ENCODE measurements at places on chromosomes 12 and 14.

DNA sequence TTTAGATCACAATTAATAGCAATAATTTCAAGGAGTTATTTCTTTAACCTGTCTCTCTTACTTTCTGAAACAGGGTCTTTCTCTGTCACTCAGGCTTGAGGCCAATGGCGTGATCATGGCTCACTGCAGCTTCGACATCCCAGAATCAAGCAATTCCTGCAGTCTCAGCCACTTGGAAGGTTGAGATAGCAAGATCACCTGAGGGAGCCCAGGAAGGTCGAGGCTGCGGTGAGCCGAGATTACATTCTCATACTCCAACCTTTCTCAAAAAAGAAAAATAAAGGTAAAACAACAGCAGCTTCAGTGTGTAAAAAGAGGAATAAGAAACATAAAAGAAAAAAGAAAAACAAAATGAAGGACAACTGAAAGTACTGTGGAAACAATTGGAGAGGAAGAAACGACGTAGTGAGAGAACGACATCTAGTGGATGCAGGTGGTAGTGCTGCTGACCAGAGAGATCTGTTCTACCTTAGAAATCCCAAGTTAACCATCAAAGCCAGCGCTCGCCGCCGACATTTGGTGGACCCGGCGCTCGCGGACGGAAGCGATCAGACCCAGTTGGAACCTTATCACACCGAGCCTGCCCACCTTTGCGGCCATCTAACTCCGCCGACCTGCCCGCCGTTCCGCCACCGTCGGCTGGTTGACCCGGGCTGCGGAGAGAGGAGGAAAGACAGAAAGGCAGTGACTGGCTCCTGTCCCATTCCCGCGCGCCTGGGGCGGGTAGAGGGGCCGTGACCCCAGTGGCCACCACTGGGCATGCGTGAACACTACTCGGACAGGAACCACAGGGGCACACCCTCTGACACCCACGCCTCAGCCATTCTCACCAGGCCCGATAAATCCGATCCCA, 196.1 kb downstream of the ALG10 start:
- peak; percentile 20 for DNase-seq

DNA sequence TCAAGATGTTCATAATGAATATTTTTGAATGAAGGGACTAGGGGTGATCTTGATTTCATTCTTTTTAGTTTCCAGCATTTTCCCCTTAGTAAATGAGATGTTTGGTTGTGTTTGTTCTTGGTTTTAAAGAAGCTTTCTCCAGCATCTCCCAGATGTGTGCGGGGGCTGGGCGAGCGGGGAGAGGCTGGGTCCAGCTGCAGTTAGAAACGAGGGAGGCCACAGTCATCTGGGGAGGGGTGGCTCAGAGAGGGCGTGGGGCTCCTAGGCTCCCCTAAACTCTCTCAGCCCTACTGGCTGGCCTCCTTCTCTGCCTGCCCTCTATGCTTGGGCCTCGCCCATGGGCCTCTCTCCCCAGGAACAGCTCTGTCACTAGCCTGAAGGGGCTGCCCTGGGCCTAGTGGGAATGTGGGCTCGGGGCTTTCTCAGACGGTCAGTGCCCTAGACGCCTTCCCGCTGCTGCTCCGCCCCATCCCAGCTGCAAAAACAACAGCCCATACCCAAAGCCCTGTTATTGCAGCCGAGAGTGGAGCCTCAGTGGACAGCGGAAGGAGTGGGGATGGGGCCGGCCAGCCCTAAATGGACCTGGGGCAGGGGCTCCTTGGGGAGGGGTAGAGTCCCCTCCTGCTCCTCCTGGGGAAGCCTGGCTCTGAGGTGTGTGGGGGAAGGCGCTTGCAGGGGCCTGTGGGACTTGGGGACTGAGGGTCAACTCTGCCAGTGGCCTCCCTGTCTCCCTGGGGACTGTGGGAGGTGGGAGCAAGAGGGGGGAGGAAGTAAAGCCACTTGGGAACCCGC, 18.3 kb upstream of the EIF2B2 start:
- no peak for DNase-seq

DNA sequence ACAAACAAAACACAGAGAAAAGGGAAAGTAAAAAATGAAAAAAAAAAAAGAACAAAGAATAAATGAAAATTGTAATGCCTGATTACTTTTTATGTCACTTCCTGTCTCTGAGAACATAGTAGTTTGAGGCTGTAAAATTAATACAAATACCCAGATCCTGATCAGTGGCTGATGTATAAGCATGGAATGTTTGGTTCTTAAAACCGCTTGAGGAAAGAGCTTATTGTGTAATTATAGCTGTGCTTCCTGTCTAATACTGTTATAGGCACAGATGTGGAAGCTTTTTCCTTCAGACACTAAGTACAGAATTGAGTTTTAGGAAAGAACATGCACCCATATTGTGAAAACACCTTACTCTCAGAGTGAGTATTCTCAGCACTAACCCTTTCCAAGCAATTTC, 86.9 kb downstream of the AVPR1A start:
- DNase-seq = no peak

DNA sequence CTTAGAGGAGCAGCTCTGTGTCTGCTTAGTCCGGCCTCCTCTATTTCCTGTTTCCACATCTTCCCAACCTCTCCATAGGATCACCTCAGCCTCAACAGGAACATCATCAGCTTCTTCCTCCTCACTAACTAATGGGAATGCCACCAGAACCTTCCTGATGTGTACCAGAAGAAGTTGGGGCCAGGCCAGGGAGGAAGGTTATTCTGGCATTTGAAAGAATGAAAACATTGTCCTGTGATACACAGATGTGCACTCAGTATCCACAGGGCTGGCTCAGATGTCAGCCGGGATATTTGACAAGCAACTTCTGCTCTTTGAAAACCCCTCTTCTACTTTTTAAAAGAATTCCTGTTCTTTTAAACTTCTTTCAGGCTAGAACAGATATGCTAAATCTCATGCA, 63.6 kb downstream of the TMEM30B start:
- DNase-seq = no peak

GRCh38 chr12:111093428-111094142, 173.2 kb upstream of the MYL2 start:
- DNase-seq = no peak

DNA sequence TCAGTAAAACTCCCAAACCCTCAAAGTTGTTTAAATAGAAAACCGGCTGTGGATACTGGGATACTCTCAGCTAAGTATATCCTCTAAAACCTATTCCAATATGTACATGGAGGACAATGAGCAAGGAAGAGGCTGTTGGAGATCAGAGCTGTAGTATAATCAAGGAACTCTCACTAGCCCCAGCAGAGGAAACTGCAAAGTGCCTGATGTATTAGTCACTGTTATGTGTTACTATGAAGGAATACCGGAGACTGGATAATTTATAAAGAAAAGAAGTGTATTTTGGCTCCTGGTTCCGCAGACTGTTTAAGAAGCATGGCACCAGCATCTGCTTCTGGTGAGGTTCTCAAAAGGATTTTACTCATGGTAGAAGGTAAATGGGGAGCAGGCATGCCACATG, 65.6 kb upstream of the RPL10L start:
- DNase-seq = no peak

- DNase-seq = no peak
Measured at GRCh38 chr14:91870890-91871289, 3.6 kb upstream of the TC2N start.

- no peak for DNase-seq
Measured at GRCh38 chr12:30626847-30627246, 68.8 kb downstream of the IPO8 start.

DNA sequence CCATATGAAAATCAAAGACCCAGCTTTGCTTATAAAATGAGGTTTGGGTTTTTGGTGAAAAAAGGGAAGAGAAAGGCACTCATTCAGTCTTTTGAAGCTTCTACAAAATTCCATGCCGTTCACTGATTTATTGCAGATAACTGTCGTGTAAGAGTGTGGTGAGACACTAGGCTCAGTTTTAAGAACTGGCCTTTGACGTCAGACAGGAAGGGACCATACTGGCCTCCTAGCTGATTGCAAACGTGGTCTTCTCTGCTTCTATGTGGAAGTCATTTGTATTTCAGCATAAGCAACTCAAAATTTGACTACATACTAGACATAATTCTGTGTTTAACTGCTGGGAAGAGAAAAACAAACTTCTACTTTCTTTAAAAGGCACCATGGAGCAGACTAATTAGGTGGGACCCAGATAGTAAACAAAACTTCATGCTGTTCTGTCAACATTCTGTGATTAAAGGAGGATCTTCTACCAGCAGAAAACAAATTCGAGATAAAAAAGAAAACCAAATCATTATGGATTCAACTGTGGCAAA, 168.7 kb downstream of the TTC7B start:
- DNase-seq = no peak

GRCh38 chr12:95653771-95654546, 102.7 kb upstream of the USP44 start:
- no peak for DNase-seq

- no peak for DNase-seq
Measured at GRCh38 chr12:113090740-113091139, 34.2 kb downstream of the DTX1 start.

GRCh38 chr12:2058837-2059236, 6.0 kb downstream of the CACNA1C start:
- no peak for DNase-seq

GRCh38 chr14:99750746-99751450, 42.3 kb upstream of the EML1 start:
- no peak for DNase-seq

DNA sequence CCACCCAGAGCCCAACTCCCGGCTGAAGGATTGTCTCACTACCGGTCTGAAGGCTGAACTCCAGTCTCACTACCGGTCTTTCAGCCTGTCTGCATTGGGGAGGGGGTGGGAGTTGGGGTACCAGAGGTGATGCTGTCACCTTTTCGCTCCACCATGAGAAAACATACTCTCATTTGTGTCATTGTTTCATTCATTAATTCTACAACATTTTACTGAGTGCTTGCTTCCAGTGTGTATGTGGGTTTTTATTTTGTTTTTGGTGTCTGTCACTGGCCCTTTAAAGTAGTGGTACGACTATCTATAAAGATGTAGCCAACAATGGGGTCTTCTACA, 524 bp upstream of the CDK4 start:
- no peak for DNase-seq

- DNase-seq = no peak
Measured at GRCh38 chr12:54018468-54018984, 9.7 kb upstream of the HOXC6 start.

- DNase-seq = no peak
Measured at GRCh38 chr14:24313913-24314312, 2.6 kb downstream of the LTB4R start.

DNA sequence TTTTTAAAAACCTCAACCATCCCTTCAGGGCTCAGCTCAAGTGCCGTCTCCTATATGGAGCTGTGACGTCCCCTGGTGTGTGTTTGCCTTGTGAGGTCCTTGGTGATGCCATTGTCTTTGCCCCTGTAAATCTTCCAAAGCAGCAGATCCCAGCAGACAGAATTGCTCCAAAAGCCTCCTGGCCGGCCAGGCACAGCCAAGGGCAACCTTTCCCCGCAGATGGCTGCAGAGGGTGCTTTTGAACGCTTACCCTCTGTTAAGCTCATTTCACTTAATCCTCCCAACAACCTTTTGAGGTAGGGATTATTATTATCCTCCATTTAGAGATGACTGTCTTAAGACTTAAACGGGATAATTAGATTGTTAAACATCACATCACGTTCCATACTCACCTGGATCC, 51.4 kb downstream of the RFX4 start:
- no peak for DNase-seq

DNA sequence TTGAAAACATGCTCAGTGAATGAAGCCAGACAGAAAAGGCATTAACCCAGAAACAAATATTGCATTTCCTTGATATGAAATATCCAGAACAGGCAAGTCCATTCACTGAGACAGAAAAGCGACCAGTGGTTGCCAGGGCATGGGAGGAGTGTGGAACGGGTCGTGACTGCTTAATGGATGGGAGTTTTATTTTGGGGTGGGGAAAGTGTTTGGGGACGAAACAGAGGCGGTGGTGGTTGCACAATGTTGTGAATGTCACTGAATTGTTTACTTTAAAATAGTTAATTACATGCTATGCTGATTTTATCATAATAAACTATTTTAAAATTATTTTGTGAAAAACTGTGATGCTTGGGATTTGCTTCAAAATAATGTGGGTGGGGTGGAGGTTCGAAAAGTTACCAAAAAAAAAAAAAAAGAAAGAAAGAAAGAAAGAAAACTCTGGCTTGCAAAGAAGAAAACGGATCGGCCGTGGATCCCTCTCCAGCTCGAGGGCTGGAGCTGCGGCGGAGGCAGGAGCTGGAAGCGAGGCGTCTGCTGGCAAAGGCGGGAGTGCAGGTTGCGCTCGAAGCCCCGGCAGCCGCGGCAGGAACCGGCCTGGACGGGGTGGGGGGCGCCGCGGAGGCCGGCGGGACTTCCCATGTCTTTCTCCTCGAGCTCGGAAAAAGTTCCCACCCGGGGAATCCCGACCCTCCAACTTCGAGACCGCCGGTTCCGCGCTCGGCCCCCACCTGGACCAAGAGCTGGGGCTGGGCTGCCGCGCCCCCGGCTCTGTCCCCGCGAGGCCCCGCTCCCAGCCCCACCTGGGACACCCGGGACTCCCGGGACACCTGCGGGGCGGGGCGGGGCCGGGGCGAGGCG, 524 bp upstream of the P2RX2 start:
- DNase-seq = no peak

DNA sequence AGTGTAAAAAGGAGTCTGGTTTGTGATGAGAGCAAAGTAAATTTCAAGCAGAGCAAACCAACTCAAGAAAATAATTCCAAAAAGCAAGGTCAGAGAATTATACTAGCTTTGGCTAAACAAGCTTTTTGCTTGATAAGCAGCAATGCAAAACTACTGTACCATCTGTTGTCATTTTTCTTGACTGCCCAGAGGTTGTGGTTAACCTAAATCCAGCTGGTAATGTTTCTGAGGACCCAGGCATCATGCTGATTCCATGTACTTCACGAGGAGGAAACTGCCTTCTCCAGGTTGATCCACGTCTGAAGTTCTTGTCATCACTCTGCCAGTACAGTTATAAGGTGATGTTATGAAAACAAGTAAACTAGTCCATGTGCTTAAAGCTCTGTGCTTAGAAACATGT, 185.2 kb downstream of the ACSS3 start:
- no peak for DNase-seq

GRCh38 chr12:94875525-94875924, 128.0 kb downstream of the NDUFA12 start:
- DNase-seq = no peak
